ENCODE measurements at places on chromosomes 7 and 10.
A peak's percentile ranks its signal among the peaks of the same experiment; 100 is the strongest.

DNA sequence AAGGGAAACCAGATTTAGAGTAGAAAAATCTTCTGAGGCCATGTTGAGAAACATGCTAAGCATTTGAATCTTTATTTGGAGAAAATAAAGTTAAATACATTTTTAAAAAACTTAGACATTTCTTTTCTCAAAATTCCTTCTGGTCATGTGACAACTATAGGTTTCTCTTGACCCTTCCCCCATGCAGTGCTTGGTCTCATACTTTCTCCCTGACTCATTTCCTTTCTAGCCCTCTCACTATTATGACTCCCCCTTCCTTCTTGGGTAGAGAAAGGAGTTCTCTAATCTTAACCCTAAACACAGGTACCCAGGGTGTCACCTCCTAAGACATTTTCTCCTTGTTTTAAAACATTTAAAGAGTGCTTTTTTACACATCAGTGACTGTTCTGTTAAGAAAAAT lies 179.5 kb upstream of the TMEM106B start:
- no peak for DNase-seq

- no peak for DNase-seq
Measured at GRCh38 chr7:2030475-2031450, 202.0 kb downstream of the MAD1L1 start.

- no peak for DNase-seq
Measured at GRCh38 chr7:80089366-80089765, 45.3 kb upstream of the GNAI1 start.

DNA sequence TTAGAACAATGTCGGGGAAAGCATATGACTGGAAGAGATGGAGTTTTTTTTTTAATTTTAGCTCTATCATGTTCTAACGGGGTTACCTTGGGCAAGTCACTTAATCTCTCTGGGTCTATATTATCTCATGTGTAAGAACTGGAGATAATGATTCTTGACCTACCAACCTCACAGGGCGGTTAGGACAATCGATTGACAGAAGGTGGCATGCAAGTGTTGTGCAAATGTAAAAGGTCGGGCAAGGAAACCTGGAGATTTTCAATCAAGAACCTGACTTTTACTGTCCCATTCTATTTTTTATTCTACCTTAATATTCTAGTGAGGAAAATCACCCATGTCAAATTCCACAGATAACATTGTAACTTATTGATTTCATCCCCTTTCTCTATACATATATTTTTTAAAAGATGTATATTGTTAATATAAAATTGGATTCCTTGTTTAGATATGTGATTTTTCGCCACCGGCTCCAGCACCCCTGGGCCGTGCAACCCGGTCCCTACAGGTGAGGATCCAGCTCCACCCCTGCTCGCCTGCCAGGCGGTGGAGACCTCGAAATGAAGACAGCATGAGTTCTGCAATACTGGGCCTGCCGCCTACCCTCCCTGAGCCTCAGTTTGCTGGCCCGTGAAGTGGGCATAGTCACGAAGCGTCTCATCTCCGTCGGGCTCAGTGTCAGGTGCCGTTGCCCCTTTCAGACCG lies 497.6 kb upstream of the PHF14 start:
- no peak for DNase-seq

DNA sequence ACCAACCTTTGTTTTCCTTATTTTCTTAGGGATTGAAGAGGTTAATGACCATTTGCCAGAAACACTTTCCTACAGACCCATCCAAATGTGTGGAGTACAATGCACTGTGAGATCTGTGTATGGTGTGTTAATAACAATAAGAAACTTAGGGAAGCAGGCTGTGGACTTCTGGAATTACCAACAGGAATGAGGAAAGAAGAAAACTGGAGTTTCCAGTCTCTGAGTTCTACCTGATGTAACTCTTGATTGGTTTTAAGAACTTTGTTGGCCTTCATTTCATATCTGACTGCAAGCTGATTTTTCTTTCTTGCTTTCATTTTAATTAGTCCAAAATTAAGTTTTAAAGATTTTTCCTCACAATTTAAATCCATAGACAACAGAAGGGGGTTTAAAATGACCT lies 43.5 kb downstream of the PRPF18 start:
- no peak for DNase-seq

DNA sequence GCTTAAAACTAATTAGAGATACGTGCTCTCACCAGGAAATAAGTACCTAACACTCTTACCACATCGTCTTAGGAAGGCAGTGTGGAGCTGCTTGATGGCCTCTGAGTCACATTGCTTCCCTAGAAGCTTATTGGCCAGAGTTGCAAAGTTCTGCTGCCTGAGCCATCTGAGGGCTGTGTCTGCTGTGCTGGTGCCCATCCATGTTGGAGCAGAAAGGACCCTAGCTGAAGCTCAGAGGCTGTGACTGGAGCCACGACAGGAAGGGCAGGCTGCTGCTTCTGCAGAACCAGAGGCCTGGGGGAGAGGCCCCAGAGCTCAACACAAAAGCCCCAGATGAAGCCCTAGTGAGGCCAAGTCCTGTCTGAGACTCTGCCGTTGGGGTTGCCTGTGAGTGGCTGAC lies 64.8 kb upstream of the IGFBP3 start:
- no peak for DNase-seq

- DNase-seq, result no peak
Measured at GRCh38 chr10:130412317-130412716, 276.1 kb downstream of the GLRX3 start.

DNA sequence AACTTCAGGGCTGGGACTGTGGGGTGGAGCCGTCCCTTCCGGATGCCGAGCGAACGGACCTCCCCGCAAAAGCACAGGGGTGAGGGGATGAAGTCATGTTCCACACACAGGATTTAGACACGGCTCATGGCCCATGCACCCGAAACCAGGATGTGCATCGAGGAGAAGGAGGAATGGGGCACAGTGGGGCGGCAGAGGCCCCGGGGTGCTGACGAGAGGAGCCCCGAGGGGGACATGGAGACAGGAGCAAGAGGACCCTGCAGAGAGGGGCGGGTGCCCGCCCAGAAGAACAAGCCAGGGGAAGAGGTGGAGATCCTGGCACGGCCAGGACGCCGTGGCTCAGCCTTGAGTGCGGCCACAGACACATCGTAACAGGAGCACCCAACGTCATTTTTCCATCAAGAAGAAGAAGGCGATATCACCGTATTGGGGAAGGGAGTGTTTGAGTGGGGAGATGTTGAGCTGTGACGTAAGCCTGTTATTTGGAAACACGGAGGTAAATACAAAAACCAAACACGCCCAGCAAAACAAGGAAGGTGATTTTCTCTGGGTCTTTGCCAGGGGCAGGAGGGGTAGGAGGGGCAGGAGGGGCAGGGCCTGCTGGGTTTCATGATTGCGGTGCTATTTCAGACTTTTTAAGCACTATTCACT lies 25.3 kb upstream of the FOXL3 start:
- DNase-seq, result peak; percentile 67

DNA sequence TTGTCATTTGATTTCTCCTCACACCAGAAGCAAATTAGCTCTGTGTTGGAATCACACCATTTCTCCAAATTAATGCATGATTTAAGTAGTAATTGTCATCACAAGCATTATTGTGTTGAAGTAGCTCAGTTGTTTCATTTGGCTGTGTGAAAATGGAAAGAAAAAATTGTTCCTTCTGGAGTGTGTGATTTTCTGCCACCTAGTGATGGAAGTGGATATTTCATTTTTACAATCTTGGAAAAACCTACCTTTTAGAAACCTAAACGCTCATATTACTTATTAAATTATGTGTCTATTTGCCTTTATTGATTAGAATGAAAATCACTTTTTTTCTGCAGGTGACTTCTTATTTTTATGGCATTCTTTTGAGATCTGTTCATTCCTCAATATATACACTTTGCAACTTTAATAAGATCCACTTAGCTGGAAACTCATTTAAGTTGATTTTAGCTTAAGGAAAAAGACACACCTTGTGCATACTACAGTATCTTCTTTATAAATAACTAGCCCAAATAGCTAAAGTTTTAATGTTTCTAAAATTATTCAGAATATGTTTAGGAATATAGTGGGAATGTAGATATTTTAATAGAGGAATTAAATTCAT lies 50.0 kb downstream of the SRI start:
- peak; percentile 8 for DNase-seq

DNA sequence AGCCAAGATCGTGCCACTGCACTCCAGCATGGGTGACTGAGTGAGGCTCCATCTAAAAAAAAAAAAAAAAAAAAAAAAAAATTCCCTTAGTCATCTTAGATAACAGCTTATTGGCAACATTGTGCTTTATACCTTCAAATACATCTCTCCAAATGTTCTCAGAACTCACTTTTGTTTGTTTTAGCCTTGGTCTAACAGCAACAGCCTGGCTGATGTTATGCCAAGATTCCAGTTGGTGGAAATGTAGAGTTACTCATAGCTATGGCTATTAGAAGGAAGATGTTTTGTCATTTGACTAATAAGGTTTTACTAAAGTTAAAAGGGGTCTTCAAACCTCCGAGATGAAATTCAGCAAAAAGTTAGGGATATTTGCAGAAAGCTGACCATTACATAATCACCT lies 481.4 kb downstream of the NEBL start:
- DNase-seq, result no peak

DNA sequence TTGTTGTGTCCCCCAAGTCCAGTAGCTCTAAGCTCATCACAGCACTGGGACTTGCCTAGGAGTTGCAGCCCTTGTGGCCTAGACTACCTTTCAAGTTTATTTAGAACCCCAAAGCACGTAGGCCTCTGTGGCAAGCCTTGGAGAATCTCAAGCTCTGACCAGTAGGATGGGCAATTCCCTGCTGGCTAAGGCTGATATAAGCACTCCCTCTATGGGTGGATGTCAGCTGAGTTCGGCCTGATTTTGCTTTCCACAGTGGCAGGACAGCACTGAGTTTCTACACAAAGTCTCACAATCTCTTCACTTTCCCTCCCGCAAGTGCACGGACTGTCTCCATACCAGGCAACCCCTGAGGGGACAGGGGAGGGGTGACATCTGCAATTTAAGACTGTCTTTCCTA lies 886.4 kb upstream of the LRRN3 start:
- no peak for DNase-seq

GRCh38 chr7:46680147-46680546 lies 759.1 kb upstream of the IGFBP3 start:
- DNase-seq, result no peak
